ENCODE measurements at places on chromosomes 12 and 14. TPM values are rescaled to one million over a fixed set of nuclear protein-coding genes. Genes with fewer than 3 reads are reported as not detected.
A peak's percentile ranks its signal among the peaks of the same experiment; 100 is the strongest.

- no peaks in the 10 kb centered on the region for H3K36me3 ChIP-seq
- no peaks in the 10 kb centered on the region for H3K27me3 ChIP-seq
- H3K4me1 ChIP-seq = peaks cover 25% of the 10 kb centered on the region
- DNase-seq = peak; percentile 60
- H3K27ac ChIP-seq = peak overlapping the region; percentile 43
- no peak overlapping the region for H3K4me3 ChIP-seq
Observed at GRCh38 chr14:54300881-54301280, 95.9 kb upstream of the CDKN3 start.

The KLHL33 gene
- total RNA-seq = not detected

The ASPG gene
- 8.8 TPM for total RNA-seq

The PLEKHD1 gene
- 0.55 TPM for total RNA-seq

DNA sequence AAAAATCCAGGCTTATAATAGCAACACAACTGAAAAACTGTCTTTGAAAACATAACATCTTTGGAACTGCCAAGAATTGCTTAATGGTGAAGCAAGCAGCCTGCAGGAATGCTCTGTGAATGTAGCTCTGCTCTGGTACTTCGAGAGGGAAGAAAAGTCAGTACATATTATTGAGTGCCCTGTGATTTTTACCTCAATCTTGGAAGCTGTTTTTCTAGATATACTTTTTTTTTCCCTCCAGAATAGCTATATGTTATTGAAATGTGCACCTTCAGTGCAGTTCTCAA, 508.1 kb downstream of the PCNX1 start:
- H3K27me3 ChIP-seq = no peaks in the 10 kb centered on the region
- H3K36me3 ChIP-seq = no peaks in the 10 kb centered on the region
- H3K4me1 ChIP-seq = peaks cover 24% of the 10 kb centered on the region
- H3K4me3 ChIP-seq = no peak overlapping the region
- DNase-seq = peak; percentile 44

GRCh38 chr12:12561371-12562015, 1.2 kb downstream of the DUSP16 start:
- peak overlapping the region; percentile 100 for H3K27ac ChIP-seq
- H3K36me3 ChIP-seq = no peaks in the 10 kb centered on the region

- H3K4me3 ChIP-seq = no peak overlapping the region
- no peaks in the 10 kb centered on the region for H3K36me3 ChIP-seq
- H3K4me1 ChIP-seq = peaks cover 35% of the 10 kb centered on the region
- H3K27ac ChIP-seq = no peak overlapping the region
- no peak for DNase-seq
Observed at GRCh38 chr12:49667325-49668090, 39.7 kb downstream of the FMNL3 start.

The MDM1 gene
- 17.4 TPM for total RNA-seq

DNA sequence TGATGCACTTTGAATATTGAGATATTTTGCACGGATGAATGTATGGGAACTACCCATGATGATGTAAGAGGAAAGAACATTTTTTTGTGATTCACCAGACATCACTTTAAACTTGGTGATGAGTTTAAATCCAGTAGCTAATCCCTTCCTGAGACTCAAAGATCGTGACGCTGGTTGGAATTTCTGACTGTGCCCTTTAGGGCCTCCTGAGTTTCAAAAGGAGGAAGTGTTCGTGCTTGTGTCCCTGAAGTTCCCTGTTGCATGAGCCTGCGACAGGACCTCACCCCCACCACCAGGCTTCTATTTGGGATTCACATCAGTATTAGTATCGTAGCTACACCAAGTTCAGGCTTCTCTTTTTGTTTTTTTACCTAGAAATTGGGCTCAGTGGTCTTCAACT, 18.6 kb upstream of the RIN3 start:
- H3K4me1 ChIP-seq = no peaks in the 10 kb centered on the region
- no peak for DNase-seq
- H3K36me3 ChIP-seq = no peaks in the 10 kb centered on the region
- no peaks in the 10 kb centered on the region for H3K27me3 ChIP-seq

DNA sequence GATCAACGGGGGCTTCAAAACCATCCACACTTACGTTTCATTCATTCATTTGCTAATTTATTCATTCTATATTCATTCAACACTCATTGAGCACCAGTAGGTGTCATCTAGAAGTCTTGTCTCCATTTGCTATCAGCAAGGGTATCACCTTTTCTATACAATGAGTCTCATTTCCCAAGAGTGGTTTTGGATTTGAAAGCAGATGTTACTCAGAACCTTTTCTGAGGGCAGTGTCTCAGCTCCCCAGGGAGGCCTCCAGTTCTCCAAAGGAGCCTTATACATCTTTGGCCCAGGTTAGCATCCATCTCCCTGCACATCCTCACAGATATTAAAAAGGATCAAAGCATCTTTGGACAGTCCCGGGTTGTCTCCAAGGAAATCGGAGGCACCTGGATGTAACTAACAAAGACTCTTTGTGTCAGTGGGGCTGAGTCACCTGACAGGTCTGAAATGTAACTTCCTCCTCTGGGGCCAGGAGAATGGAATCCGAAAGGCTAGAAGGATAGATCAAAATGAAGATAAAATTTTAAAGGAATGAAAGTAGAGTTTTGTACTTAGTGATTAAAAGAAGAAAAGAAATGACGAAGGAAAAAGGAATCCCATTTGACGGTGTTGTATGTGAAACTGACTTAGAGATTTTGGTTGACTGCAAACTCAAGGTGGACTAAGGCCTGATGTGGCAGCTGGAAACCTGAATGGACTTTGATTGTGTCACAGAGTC, 103.0 kb downstream of the VCPKMT start:
- H3K36me3 ChIP-seq = no peaks in the 10 kb centered on the region
- peaks cover 9% of the 10 kb centered on the region for H3K4me1 ChIP-seq
- no peak overlapping the region for H3K27ac ChIP-seq

DNA sequence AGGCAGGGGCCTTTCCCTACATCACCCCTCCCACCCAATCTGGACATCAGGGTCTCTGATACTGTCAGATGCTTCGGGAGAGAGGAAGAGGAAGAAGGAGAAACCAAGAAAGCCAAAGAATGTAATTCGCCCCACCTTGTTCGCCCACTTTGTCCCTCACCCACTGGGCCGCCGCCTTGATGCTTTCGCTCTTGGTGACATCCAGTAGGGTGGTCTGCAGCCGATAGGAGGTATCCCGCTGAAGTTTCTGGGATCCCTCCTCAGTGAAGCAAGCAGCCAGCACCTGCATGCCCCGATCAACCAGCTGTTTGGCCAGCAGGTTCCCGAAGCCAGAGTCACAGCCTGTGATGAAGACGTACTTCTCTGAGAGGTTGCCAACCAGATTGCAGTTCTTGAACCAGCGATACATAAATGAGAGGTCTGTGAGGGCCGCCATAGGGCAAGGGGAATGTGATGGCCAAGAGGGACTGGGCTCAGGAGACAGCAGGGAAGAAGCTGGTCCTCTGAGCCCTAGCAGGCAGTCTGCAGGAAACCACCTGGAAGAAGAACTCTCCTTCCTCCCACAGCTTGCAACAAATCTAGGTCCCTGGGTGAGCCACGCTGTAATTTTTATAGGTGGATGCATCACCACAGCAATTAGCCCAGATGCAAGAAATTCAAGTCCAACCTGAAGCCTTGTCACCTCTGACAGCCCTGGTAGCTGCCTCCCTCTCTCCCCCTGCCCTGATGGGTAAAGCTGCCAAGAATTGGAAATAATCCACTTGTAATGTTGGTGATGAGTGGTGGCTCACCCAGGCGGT, at the start of gene SDR9C7:
SDR9C7 (minus strand) TSS at position 583 of the 800 bp plus-strand sequence; CDS start at position 436, 147 bp downstream.
- DNase-seq = no peak
- H3K27me3 ChIP-seq = no peaks in the 10 kb centered on the region
- H3K36me3 ChIP-seq = no peaks in the 10 kb centered on the region
- no peaks in the 10 kb centered on the region for H3K4me1 ChIP-seq
- H3K27ac ChIP-seq = no peak within 1 kb of the TSS

DNA sequence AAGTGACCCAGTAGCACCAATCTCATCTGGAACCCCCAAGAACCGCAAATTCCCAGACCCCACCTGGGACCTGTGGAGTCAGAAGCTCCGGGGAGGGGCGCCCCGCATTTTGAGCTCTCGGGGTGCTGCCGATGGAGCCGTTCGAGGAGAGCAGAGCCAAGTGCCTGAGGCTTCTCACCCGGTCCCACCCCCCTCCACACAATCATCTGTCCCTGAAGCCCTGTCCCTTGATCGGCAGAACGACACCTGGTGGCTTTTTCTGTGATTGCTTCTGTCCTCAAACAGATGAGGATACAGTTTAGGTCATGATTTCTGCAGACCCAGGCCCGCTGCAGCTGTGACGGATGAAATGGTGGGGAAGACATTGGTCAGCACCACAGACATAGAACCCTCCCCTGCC, 74.7 kb downstream of the NOC4L start:
- no peak overlapping the region for H3K27ac ChIP-seq
- no peaks in the 10 kb centered on the region for H3K36me3 ChIP-seq
- no peak overlapping the region for H3K4me3 ChIP-seq
- DNase-seq = no peak
- H3K4me1 ChIP-seq = no peaks in the 10 kb centered on the region

DNA sequence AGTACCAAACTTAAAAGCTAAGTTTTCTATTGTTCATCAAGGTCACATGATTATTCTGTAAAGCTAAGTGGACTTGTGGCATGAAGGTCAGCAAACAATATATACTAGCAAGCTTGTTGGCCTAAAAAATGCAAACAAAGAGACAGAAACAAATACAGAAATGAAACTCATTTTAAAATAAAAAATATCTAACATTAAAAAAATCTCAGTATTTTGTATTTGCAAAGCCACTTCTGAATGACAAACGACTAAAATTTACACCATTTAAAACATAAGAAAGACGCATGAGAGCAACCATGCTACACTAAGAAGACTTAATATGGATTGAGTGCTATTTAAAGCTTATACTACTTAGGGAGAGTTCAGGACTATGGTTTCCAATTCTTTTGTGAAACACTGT, 72.8 kb upstream of the BBS10 start:
- no peak overlapping the region for H3K27ac ChIP-seq
- H3K36me3 ChIP-seq = no peaks in the 10 kb centered on the region
- no peak overlapping the region for H3K4me3 ChIP-seq
- peaks cover 19% of the 10 kb centered on the region for H3K4me1 ChIP-seq

DNA sequence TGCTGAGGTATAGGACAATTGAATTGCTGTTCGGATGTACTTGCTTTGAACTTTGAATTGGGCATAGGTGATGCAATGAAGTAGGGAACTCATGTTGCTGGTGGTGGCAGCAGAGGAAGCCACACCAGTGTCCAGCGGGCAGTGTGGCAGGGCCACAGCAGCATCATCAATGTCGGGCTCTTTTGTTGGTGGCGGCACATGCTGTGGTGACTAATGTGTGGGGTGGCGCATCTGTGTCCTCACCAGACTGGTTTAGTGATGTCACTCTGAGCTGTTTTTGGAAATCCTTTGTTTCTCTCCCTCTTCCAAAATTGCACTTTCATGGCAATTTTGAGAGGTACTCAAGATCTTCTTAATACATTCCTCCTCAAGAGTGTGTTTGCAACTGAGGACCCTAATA, 187.6 kb downstream of the ETNK1 start:
- no peaks in the 10 kb centered on the region for H3K36me3 ChIP-seq
- DNase-seq = no peak
- H3K27me3 ChIP-seq = no peaks in the 10 kb centered on the region
- H3K27ac ChIP-seq = no peak overlapping the region

DNA sequence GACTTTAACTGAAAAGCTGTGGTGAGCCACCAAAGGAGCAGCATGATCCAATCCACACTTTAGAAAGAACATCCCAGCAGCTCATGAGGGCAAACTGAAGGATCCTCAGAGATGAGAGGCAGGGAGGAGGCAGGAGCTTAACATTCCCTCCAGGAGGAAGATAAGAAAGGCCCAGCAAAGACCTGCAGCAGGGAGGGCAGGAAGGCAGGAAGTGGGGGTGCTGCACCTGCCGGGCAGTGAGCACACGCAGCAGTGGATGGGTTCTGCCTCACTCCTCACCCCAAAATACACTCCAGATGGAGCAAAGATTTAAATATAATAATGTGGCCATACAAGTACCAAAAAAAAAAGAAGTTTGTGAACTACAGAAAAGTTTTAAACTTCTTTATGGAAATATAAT, 48.4 kb downstream of the GCH1 start:
- DNase-seq = no peak
- no peak overlapping the region for H3K27ac ChIP-seq
- H3K4me3 ChIP-seq = no peak overlapping the region
- H3K27me3 ChIP-seq = no peaks in the 10 kb centered on the region

The FAIM2 gene
- total RNA-seq = 2.2 TPM

The NELL2 gene
- 133 TPM for total RNA-seq

DNA sequence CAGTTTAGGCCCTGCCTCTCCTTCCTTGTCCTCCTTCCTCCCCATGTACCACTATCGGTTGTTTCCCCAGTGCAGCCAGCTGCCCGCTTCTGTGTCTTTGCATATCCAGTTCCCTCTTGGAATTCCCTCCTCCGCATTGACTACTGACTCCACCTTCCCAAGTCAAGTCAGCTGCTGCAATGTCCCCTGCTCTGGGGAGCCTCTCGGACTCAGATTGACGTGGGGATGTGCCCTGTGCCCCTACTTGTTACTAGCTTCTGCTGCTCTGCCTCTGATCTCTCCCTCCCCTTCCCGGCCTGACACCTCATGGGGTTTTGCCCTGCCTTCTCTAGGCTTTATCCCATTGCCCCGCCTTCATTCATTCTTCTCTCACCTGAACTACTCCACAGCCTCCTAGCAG, 2.1 kb upstream of the CD9 start:
- H3K4me3 ChIP-seq = no peak overlapping the region
- H3K27me3 ChIP-seq = no peaks in the 10 kb centered on the region

GRCh38 chr12:112179341-112179740, 54.0 kb downstream of the TRAFD1 start:
- no peaks in the 10 kb centered on the region for H3K27me3 ChIP-seq
- peaks cover 96% of the 10 kb centered on the region for H3K36me3 ChIP-seq
- H3K4me1 ChIP-seq = no peaks in the 10 kb centered on the region
- no peak for DNase-seq
- no peak overlapping the region for H3K4me3 ChIP-seq
- no peak overlapping the region for H3K27ac ChIP-seq

DNA sequence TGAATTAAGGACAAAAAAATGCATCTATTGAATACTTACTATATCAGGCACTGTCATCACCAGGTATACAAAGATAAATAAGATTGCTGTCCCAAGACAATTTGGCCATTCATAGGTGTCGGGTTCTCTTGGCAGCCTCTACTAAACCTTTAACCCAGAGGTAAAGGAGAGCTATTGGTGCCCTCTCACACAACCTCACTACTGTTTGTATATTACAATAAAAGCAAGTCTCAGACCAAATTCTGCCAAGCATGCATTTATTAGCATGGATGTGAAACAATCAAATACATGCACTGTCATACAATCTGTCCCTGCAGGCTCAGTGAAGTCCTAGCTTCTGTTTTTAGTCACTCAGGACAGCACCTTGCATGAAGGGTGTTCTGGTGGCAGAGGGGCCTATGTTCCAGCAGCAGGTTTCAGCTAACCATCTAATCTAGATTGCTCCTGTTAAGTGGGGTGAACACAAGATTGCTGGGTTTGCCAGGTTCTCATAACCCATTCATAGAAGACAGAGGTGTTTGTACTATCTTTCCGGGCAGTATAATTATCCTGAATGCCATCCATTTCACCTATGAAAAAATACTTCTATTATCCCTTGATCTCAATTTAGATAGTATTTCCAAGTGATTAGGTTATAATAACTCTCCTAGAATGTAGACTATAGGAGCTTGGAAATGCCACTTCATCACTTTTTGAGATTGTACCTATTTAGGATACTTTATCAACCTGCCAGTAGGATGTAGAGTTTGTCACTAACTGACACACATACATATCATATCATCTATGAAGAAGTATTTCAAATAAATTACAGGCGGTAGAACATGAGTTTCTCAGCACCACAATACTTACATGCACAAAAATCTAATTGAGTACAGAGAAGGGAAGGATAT, 254.0 kb upstream of the KRR1 start:
- no peak overlapping the region for H3K4me3 ChIP-seq
- H3K4me1 ChIP-seq = no peaks in the 10 kb centered on the region
- no peak overlapping the region for H3K27ac ChIP-seq
- H3K36me3 ChIP-seq = no peaks in the 10 kb centered on the region
- DNase-seq = no peak

The SIX6 gene
- total RNA-seq = not detected

The TULP3 gene
- 30.3 TPM for total RNA-seq
